Caco-2 (cell line): ENCODE measurements at places on chromosomes 3 and 15.
A peak's percentile ranks its signal among the peaks of the same experiment; 100 is the strongest.

GRCh38 chr15:37019479-37020433 lies 80.6 kb downstream of the MEIS2 start:
- peak; percentile 20 for DNase-seq

GRCh38 chr3:194671511-194671899 lies 486 bp downstream of the LSG1 start:
- peak; percentile 39 for DNase-seq

GRCh38 chr3:64911138-64911537 lies 223.3 kb upstream of the ADAMTS9 start:
- DNase-seq = no peak

GRCh38 chr3:157582637-157582973 lies 79.4 kb upstream of the VEPH1 start:
- no peak for DNase-seq

DNA sequence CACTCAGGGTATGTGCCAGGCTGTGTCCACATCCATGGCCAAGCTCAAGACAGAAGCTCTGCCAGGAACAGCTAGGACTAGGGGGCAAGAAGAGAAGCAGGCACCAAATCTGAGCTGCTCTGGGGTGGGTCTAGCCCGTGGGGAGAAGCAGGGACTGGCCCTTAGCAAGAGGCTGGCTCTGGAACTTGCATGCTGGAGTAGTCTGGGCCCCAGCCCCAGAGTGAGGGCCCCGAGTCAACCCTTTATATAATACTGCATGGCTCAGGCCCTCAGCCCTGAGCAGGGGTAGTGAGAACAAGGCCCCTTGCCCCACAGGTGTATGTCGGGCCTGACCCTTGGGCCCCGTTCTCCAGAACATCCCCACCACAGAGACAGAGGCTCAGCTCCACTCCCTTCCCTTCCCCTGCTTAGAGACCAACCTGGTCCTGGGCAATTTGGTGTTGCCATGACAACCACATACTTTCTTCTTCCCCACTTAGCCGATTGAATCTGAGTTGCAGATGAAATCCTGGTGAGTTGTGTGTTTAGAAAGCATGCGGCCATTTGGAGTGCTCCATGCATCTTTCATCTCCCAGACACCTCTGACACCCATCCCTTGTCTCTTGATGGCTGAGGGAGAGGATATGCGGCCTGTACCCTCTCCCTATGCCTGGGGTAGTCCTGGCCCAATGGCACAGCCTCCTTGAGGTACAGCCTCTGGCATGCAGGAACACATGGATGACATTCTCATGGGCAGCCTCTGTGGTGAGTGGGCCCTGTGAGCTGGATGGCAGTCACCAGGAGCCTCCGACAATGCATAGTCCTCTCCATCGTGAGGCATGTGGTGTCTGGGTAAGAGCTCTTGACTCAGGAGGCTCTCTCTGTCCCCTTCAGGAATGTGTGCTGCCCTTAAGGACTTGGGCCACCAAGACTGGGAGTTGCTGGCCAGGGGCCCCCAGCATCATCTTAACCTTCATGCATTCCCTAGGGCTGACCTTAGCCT lies 29.2 kb upstream of the SFMBT1 start:
- no peak for DNase-seq
